Ovary (tissue), 10 donors: ENCODE measurements at places on chromosomes 16 and 17.

- DNase-seq = peak; percentile 76
These were observed 331.3 kb downstream of the SEC14L1 start for GRCh38 chr17:77471984-77472461.

DNA sequence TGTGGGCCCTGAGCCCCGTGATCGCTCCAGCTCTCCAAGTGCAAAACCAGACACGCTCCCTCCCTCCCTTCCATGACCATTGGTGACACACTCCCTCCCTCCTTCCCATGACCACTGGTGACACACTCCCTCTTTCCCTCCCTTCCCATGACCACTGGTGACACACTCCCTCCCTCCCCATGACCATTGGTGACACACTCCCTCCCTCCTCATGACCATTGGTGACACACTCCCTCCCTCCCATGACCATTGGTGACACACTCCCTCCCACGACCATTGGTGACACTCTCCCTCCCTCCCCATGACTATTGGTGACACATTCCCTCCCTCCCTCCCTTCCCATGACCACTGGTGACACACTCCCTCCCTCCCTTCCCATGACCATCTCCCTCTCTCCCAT is 56.3 kb downstream of the LMF1 start:
- no peak for DNase-seq

- no peak for DNase-seq
These were observed 37.7 kb downstream of the SLC7A5 start for GRCh38 chr16:87831421-87832136.

GRCh38 chr16:70736465-70737376 is 50.9 kb upstream of the MTSS2 start:
- no peak for DNase-seq

DNA sequence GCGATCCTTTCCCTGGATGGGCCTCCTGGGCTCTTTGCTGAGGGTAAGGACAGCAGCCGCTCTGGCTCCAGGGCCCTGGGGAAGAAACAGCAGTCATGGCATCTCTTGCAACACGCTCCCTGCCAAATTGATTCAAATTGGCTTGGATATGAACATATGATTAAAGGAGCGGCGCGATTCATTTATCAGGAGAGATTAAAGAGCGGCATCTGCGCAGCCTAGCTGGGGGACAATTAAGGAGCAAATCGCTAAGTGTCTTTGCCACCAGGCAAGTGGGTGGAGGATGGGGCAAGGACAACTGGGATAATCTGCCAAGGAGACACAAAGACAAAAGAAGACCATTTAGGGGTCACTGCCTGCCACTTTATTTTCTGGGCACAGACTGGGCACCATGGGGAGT is 27.8 kb downstream of the PIPOX start:
- DNase-seq = no peak

DNA sequence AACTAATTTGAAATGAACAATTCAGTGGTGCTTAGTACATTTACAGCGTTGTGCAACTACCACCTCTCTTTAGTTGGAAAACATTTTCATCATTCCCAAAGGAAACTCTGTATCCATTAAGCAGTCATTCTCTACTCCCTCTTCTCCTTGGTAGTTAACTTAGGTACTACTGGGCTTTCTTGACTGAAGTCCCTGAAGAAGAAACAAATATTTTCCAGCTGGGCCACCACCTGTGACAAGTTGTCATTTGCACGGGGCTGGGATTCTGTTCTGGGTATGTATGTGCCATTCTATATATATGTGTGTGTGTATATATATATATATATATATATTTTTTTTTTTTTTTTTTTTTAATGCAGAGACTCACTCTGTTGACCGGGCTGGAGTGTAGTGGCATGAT is 15.4 kb upstream of the RMI2 start:
- no peak for DNase-seq

GRCh38 chr16:51538707-51539498 is 387.8 kb upstream of the SALL1 start:
- no peak for DNase-seq

- DNase-seq = no peak
These were observed 122.9 kb downstream of the SDK2 start for GRCh38 chr17:73521376-73521775.

GRCh38 chr16:50173316-50173715 is 20.2 kb downstream of the TENT4B start:
- DNase-seq = no peak

- DNase-seq = no peak
These were observed 12.5 kb downstream of the ARHGAP23 start for GRCh38 chr17:38440614-38441397.
